K562 (cell line): ENCODE measurements at places on chromosomes 7 and 10. TPM values are rescaled to one million over a fixed set of nuclear protein-coding genes. Genes with fewer than 3 reads are reported as not detected.

RBM48 gene
- 14.2 and 16.3 TPM in 2 replicates for polyA plus RNA-seq

LIPJ gene
- not detected in 2 replicates for polyA plus RNA-seq

CYP3A5 gene
- polyA plus RNA-seq, result 1.5 and 1.6 TPM in 2 replicates

SH2B2 gene
- polyA plus RNA-seq, result 0.07 and 0.12 TPM in 2 replicates

NEBL gene
- 10.7 and 11.7 TPM in 2 replicates for polyA plus RNA-seq

GDF10 gene
- polyA plus RNA-seq, result not detected in 2 replicates

CYP2C18 gene
- polyA plus RNA-seq, result not detected in 2 replicates

MYL10 gene
- polyA plus RNA-seq, result not detected in 2 replicates

BRAT1 gene
- polyA plus RNA-seq, result 35.3 and 39.1 TPM in 2 replicates

TMEM270 gene
- polyA plus RNA-seq, result not detected in 2 replicates
